ENCODE measurements at places on chromosomes 11 and 22.

- DNase-seq, result no peak
Observed at GRCh38 chr11:71963468-71963867, 34.6 kb downstream of the RNF121 start.

DNA sequence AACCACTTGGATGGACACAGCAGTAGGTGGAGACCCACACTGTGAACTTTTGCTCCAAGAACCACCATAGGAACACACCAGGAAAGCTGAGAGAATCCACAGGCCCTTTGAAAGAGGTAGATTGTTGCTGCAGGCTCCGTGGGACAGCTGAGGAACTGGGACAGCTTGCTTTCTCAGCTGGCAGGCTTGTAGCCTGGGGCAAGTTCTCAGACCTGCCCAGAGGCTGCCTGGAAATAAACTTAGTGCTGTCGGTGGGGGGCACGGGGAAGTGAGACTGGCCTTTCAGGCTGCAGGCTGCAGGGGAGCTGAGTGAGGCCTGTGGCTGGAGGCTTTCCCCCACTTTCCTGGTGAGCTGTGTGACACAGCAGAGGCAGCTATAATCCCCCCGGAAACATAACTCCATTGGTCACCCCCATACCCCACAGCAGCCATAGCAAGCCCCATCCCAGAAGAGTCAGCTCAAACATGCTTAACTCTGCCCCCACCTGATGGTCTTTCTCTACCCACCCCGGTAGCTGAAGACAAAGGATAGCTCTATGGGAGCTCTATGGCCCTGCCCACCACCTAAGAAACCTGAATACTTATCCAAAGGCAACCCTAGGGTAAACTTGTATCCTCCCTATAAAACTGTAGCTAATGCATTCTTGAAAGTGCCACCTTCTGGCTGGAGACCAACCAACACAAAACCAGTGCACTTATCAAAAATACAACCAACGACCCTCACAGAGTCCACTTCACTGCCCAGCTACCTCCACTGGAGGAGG, 21.4 kb upstream of the ACRV1 start:
- no peak for DNase-seq

- no peak for DNase-seq
Observed at GRCh38 chr11:57732661-57733060, 8.6 kb upstream of the SELENOH start.

- DNase-seq, result no peak
Observed at GRCh38 chr11:17412488-17413180, 24.2 kb upstream of the KCNJ11 start.

DNA sequence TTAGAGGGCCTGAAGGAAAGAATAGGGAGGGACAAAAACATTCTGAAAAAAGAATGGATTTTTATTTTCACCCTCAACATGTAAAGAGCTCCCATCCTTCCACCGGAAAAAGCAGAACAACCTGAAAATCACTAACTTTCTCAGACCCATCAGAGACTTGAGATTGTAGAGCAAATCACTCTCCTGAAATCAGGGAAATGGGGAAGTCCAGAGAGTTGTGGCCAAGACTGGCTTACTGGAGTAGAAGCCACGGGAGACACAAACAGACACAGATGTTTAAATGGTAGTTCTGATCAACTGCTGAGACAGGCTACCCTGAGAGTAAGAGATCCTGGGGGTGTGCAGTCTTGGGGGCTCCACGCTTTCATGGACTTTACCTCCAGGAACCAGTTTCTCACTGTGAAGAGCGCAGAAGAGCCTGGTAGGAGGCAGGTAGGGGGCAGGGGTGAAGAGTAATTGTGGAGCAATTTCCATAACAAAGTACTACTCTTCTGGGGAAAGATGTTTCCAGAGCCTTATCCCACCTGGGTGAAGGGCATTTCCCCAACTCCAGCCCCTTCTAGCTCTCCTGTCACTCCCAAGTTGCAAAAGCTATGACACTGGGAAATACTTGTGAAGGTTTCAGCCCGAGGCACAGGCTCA, 47.1 kb downstream of the ASCL2 start:
- DNase-seq, result no peak

GRCh38 chr11:75498556-75499255, 27.0 kb downstream of the GDPD5 start:
- DNase-seq, result no peak

- peak; percentile 57 for DNase-seq
Observed at GRCh38 chr11:61532134-61533038, 23.8 kb downstream of the LRRC10B start.

DNA sequence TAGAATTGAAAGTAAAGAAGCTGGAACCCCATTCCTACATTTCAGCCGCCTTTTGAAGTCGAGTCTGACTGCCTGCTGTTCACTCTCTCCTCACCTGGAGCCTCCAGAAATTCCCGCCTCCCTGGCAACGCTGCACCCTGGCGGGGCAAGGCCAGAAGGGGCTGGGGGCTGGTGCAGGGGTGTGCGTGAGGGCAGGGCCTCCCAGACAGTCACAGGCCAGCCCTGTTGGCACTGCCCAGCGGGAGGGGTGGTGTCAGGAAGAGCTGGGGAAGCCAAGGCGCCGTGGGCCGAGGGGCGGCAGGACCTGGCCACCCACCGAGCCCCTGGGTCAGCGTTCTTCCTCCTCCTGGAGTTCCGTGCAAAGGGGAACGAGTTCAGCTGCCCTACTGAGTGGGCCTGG, 123.2 kb downstream of the KCNQ1OT1 start:
- no peak for DNase-seq

GRCh38 chr11:47257517-47258316, at the start of gene NR1H3:
NR1H3 (plus strand) TSS chr11:47257996; CDS start chr11:47259217, 1,221 bp downstream.
- DNase-seq, result peak; percentile 24

GRCh38 chr22:21672107-21672629, 6.4 kb downstream of the PPIL2 start:
- no peak for DNase-seq

DNA sequence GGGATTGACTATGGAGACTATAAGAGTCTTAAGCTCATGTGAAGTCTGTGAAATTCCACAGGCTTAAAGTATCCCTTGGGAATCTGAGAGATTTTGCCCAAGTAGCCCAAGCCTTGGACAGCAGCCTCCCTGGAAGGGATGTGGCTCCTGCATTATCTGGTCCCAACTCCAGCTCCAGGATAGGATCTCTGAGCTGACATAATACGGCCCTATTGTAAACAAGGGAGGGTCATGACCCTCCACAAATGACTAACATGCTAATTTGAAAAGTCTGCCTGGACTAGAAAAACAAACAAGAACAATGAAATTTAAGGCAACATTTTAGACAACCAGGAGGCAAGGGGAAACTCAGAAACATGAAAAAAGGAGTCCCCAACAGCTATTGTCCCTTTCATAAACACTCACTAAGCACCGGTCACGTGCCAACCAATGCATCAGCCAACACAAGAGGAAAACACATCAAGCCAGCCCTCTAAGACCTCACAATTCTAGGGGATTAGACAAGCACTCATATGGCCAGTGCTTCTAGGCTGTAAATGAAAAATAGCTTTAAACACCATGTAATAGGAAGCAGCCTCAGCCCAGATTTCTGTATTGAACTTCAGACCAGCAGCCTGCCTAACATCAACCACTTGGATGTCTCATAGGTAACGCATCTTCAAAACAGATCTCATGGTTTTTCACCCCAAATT, 101.2 kb upstream of the TIMP3 start:
- DNase-seq, result no peak

GRCh38 chr11:116513278-116513823, 259.4 kb downstream of the BUD13 start:
- DNase-seq, result no peak

GRCh38 chr11:30861531-30861930, 275.4 kb upstream of the MPPED2 start:
- DNase-seq, result no peak

DNA sequence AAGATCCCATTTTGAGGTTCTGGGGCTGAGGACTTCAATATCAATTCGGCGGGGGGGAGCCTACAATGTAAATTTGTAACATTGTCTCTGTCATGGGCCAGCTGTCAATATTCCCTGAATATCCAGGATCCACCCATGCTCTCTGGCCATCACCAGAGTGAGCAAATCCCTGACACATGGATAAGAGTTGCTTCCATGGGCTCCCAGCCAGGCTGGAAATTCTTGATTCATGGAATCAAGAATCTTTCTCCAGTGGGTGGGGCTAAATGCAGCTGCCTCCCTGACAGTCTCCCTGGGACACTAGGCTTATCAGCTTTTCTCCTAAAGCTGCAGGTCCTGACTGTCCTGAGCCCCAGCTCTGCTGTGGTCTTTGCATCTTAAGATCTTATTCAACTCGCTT, 86.9 kb upstream of the IGLL5 start:
- DNase-seq, result no peak

DNA sequence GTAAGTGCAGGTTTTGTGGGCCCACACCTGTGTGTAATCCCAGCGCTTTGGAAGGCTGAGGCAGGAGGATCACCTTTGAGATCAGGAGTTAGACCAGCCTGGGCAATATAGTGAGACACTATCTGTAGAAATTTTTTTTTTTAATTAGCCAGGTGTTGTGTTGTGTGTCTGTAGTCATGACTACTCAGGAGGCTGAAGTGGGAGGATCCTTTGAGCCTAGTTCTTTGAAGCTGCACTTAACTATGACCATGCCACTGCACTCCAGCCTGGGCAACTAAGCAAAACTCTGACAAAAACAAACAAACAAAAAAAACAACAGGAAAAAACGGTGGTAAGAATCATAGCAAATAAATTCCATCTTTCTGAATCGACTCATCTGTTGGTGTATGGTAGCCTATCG, 268.6 kb upstream of the PDGFD start:
- no peak for DNase-seq

DNA sequence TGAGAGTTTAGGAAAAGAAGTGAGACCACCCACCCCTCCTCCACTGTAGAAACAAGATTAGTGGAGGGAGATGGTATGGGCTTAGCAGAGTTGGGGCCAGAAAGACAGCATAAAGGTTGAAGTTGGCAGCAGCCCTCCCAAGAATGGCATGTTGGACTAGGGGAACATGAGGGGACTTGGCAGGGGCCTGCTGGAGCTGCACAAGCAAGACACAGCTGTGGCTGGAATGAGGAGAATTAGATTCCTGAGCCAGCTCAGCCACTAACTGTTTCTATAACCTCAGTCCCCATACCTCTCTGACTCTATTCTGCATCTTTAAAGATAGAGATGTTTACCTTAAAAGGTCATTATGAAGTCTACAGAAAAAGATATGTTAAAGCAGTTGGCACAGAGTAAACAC, 13.2 kb downstream of the MAP6 start:
- no peak for DNase-seq

Measured in stimulated activated naive CD8-positive, alpha-beta T cell treated with anti-CD3 and anti-CD28 coated beads, Interleukin-15, Interleukin-2, amounts not matched to agents 100 U/mL and 50 U/mL, for 24 hours (primary cell).